Activated CD4-positive, alpha-beta memory T cell treated with anti-CD3 and anti-CD28 coated beads for 36 hours (primary cell): ENCODE measurements at places on chromosomes 1 and 21.

DNA sequence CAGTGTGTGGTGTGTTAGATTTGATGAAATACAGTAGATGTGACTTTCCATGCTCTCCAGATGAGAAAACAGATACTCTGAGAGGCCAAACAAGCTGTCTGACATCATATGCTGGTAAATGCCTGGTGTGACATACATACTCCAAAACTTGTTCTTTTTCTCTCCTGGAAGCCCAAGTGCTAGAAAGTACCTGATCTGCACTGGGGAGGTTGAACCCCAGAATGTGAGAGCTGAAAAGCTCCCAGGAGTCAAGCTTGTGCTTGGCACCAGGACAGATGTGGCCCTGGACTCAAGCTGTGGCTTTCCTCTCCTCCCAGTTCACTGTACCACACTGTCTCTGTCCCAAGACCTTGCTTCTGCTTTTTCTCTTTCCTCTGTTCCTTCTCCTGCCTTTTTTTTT lies 389.0 kb upstream of the USP24 start:
- no peak overlapping the region for H3K27ac ChIP-seq
- H3K27me3 ChIP-seq, result peaks cover 4% of the 10 kb centered on the region
- no peak for DNase-seq
- no peaks in the 10 kb centered on the region for H3K4me1 ChIP-seq
- H3K36me3 ChIP-seq, result no peaks in the 10 kb centered on the region

DNA sequence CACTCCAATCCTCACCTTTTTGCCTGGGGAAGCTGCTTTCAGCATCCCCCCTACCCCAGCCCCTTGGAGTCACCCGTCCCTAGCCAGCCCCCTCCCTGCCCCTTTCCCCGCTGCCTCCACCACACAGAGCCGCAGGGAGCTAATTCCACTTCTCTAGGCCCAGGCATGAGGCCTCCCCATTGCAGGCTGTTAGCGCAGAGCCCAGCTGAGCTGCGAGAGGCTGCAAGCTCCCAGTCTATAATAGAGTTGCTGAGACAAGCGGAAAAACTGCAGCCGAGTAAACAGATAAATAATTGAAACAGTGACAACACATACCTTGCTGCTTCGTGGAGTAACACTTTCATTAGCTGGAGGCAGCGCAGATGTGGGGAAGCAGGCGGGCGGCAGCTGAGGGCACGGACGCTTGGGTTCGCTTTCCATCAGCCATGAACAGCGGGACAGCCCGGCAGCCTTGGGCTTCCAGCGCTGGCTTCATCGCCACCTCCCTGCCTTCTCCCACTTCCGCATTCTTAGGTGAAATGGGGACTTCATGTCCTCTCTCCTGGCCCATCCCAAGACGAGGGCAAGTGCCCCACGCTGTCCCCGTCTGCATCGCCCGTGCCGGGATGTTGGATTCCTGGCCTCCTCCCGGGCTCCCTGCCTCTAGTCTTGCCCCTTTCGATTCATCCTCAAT lies 183.3 kb downstream of the IGSF21 start:
- H3K4me3 ChIP-seq, result no peak overlapping the region
- no peak overlapping the region for H3K27ac ChIP-seq
- no peaks in the 10 kb centered on the region for H3K4me1 ChIP-seq
- no peak for DNase-seq

- no peak overlapping the region for H3K27ac ChIP-seq
- no peak for DNase-seq
- no peaks in the 10 kb centered on the region for H3K36me3 ChIP-seq
- no peak overlapping the region for H3K4me3 ChIP-seq
- no peaks in the 10 kb centered on the region for H3K27me3 ChIP-seq
- peaks cover 6% of the 10 kb centered on the region for H3K4me1 ChIP-seq
Observed at GRCh38 chr1:184299796-184300195, 87.0 kb upstream of the C1orf21 start.

- peaks cover 2% of the 10 kb centered on the region for H3K4me1 ChIP-seq
- DNase-seq, result no peak
- H3K36me3 ChIP-seq, result peaks cover 44% of the 10 kb centered on the region
- no peak overlapping the region for H3K4me3 ChIP-seq
- no peak overlapping the region for H3K27ac ChIP-seq
Observed at GRCh38 chr1:35605867-35606182, 32.7 kb downstream of the TFAP2E start.

DNA sequence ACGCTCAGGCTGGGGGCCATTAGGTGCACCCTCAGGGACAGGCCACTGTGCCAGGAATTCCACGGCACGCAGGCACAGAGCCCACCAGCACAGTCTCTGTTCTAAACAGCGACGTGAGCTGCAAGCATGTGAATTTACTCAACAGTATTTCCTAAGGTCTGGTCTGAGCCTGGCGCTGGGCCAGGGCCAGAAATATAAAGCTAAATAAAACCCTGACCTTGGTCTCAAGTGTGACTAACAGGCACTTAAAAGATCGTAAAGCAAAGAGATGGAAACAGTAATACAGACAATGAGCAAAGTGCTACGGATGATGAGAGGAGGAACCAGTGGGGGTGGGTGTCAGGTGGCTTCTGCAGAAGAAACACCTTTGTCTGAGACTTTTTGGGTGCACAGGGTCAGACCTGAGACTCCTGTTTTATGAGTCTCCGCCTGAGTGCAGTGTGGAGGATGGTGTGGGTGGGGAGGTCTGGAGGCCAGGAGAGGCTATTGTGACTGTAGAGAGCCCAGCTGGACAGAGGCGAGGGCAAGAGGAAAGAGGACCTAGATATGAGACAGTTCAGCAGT lies 53.4 kb upstream of the EDN2 start:
- H3K36me3 ChIP-seq, result peaks cover 42% of the 10 kb centered on the region
- H3K4me3 ChIP-seq, result no peak overlapping the region
- H3K27me3 ChIP-seq, result no peaks in the 10 kb centered on the region
- peaks cover 6% of the 10 kb centered on the region for H3K4me1 ChIP-seq
- no peak overlapping the region for H3K27ac ChIP-seq

DNA sequence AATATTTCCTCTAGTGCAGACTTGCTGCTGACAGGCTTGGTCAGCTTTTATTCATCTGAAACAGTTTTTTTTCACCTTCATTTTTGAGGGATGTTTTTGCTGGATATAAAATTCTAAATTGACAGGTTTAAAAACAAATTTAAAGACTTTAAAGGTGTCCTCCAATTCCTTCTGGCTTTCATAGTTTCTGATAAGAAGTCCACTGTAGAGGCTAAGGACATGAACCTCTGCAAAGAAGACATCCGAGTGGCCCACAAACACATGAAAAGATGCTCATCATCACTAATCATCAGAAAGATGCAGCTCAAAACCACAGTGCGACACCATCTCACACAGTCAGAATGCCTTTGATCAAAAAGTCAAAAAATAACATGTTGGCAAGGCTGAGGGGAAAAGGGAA lies 42.0 kb upstream of the DYRK1A start:
- no peak overlapping the region for H3K4me3 ChIP-seq
- no peaks in the 10 kb centered on the region for H3K4me1 ChIP-seq
- no peaks in the 10 kb centered on the region for H3K36me3 ChIP-seq
- H3K27ac ChIP-seq, result no peak overlapping the region

GRCh38 chr1:197127246-197127912 lies 19.1 kb downstream of the ASPM start:
- H3K36me3 ChIP-seq, result peaks cover 22% of the 10 kb centered on the region
- H3K27me3 ChIP-seq, result no peaks in the 10 kb centered on the region
- H3K4me1 ChIP-seq, result no peaks in the 10 kb centered on the region
- H3K27ac ChIP-seq, result no peak overlapping the region
- DNase-seq, result no peak
- no peak overlapping the region for H3K4me3 ChIP-seq

DNA sequence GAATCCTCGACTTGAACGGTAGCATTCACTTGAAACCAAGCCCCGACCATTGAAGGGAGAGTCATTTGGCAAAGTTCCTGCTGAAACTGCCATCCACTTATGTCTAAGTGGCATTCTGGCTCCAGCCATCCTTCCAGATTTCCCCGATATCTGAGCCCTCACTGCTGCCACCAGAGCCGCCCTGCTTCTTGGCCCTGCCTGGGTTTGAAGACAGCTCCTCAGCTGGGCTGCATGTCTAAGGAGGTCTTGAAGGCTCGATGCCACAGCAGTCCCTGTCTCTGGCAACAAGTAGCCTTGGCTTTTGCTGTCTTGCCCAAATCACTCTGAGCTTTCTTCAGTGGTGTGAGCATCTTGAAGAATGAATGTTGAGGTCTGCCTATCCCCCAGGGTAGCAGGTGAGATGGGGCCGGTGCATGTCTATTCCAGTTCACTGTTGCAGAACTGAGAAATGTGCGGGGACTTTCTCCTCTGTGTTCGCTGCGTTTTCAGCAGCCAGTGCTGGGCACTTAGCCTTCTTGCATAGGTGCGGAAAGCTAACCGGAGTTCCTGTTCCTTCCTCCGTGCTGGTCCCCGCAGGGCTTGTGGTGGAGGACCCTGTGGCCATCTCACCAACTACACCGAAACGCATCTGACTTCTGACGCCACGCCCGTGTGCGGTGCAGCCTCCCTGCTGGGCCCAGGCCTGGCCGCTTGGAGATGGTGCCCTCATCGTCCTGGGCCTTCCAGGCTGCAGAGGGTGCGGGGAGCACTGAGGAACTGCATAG lies 29.2 kb downstream of the MAN1C1 start:
- peaks cover 3% of the 10 kb centered on the region for H3K36me3 ChIP-seq
- no peak overlapping the region for H3K4me3 ChIP-seq
- no peak overlapping the region for H3K27ac ChIP-seq

- no peak for DNase-seq
- H3K4me1 ChIP-seq, result peaks cover 31% of the 10 kb centered on the region
- no peaks in the 10 kb centered on the region for H3K27me3 ChIP-seq
- H3K27ac ChIP-seq, result no peak overlapping the region
- H3K4me3 ChIP-seq, result no peak overlapping the region
Observed at GRCh38 chr1:23521588-23521987, 9.4 kb downstream of the E2F2 start.

DNA sequence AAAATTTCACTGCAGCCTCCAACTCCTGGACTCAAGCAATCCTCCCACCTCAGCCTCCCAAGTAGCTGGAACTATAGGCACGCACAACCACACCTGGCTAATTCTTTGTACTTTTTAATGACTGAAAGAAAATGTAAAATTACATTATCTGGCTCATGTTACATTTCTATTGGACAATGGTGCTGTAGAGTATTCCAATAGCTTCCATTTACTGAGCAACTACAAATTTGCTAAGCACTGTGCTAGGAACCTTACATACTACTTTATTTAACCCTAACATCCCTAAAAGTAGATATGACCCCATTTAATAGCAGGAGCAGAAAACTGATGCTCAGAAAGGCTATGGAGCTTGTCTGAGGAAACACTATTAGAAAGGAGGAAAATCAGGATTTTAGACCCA lies 19.7 kb downstream of the SDE2 start:
- H3K27me3 ChIP-seq, result no peaks in the 10 kb centered on the region
- DNase-seq, result no peak
- no peak overlapping the region for H3K4me3 ChIP-seq
- H3K27ac ChIP-seq, result no peak overlapping the region
- H3K36me3 ChIP-seq, result peaks cover 36% of the 10 kb centered on the region

GRCh38 chr1:203807196-203807595 lies 11.8 kb downstream of the ZBED6 start:
- no peak overlapping the region for H3K4me3 ChIP-seq
- H3K4me1 ChIP-seq, result peaks cover 29% of the 10 kb centered on the region
- no peaks in the 10 kb centered on the region for H3K27me3 ChIP-seq
- H3K36me3 ChIP-seq, result peaks cover 41% of the 10 kb centered on the region

- peaks cover 3% of the 10 kb centered on the region for H3K27me3 ChIP-seq
- no peaks in the 10 kb centered on the region for H3K36me3 ChIP-seq
- no peak overlapping the region for H3K27ac ChIP-seq
- H3K4me1 ChIP-seq, result peaks cover 34% of the 10 kb centered on the region
- DNase-seq, result no peak
- no peak overlapping the region for H3K4me3 ChIP-seq
Observed at GRCh38 chr21:38295997-38296764, 39.4 kb downstream of the KCNJ15 start.

- H3K4me1 ChIP-seq, result no peaks in the 10 kb centered on the region
- no peak for DNase-seq
- no peaks in the 10 kb centered on the region for H3K36me3 ChIP-seq
Observed at GRCh38 chr1:224631462-224632115, 15.5 kb downstream of the CNIH3 start.

DNA sequence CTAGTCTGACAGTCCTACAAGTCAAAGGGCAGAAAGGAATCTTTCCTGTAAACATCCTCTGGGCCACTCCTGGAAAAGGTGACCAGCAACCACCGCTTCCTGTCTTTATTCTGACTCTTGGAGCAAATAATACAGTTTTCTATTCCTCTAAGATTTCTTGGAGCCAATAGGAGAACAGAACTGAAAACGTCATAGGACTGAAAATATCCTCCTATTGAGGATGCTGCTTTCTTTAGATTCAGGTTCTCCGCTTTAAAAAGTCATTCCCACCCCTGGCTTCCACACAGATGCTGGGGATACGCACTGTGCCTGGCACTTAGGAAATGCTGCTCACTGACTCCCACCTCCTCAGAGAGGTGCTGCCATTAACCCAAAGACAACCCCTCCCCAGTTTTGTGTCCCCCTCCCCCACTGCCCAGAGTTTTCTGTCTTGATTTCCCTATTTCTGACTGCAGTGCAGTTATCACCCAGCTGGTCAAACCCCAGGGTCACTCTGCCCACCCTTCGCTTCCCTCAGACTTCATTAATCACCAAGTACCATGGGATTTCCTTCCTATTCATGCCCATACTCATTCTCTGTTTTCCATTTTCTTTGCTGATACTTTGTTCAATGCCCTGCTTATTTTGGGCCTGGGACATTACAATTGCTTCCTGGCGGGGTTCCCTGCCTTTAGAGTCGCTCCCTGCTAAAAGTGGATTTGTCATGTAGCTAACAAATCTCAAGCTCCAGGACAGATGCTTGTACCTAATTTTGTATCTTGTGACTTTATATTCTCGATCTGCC lies 82.1 kb upstream of the ARHGAP29 start:
- DNase-seq, result no peak
- no peak overlapping the region for H3K27ac ChIP-seq
- H3K36me3 ChIP-seq, result no peaks in the 10 kb centered on the region
- peaks cover 6% of the 10 kb centered on the region for H3K27me3 ChIP-seq
- no peak overlapping the region for H3K4me3 ChIP-seq

GRCh38 chr1:170857955-170858354 lies 77.4 kb upstream of the MROH9 start:
- DNase-seq, result no peak
- no peaks in the 10 kb centered on the region for H3K36me3 ChIP-seq
- peaks cover 3% of the 10 kb centered on the region for H3K27me3 ChIP-seq
- H3K27ac ChIP-seq, result no peak overlapping the region
- no peaks in the 10 kb centered on the region for H3K4me1 ChIP-seq
- H3K4me3 ChIP-seq, result no peak overlapping the region

- no peak for DNase-seq
- H3K36me3 ChIP-seq, result no peaks in the 10 kb centered on the region
- no peak overlapping the region for H3K27ac ChIP-seq
- no peaks in the 10 kb centered on the region for H3K4me1 ChIP-seq
- peaks cover 12% of the 10 kb centered on the region for H3K27me3 ChIP-seq
Observed at GRCh38 chr1:94553323-94553730, 11.8 kb upstream of the F3 start.
